Stimulated activated CD4-positive, alpha-beta T cell treated with anti-CD3 and anti-CD28 coated beads, Interleukin-4, amount 100 ng/mL, for 4 hours (primary cell): ENCODE measurements at places on chromosomes 3 and 15.

- DNase-seq = peak; percentile 20
These were observed 27.5 kb downstream of the NR1I2 start for GRCh38 chr3:119809249-119810017.

GRCh38 chr3:172159962-172160538 lies 120.7 kb downstream of the FNDC3B start:
- DNase-seq = no peak

DNA sequence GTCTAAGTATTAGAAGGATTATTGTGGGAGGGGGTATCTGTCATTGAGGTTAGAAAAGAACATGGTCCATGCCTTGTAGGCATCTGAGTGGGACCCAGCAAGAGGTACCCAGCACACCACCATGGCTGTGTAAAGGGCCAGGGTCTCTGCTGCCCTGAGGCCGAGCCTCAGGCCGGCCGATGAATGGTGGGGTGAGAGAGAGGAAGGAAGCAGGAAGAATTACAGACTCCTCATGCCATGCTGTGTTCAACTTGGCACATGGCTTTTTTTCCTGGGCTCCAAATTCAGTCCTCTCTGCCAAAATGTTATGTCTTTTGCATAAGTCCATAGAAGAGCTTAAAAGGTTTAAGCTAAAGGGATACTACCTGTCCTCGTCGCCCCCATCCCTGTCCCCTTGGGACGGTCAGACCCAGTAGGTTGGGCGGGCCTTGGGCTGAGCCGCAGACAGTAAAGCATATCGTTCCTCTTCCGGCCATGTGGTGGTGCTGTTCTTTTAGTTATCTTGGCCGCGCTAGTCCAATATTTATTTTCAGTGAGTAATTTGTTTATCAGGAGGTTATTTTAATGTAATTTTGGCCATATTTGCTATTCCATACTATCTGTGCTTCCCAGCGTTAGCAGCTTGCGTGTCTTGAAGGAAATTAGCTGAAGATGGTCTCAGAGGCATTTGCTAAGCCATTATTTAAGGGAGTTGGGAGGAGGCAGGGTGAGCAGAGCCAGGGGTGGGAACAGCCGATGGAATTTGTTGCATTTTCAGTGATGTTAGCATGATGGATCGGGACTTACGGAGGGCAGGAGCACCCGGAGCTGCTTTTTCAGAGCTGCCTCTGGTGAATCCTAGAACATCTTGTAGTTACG lies 152.4 kb downstream of the AGBL1 start:
- DNase-seq = no peak

GRCh38 chr3:193797566-193797965 lies 204.6 kb downstream of the OPA1 start:
- no peak for DNase-seq

DNA sequence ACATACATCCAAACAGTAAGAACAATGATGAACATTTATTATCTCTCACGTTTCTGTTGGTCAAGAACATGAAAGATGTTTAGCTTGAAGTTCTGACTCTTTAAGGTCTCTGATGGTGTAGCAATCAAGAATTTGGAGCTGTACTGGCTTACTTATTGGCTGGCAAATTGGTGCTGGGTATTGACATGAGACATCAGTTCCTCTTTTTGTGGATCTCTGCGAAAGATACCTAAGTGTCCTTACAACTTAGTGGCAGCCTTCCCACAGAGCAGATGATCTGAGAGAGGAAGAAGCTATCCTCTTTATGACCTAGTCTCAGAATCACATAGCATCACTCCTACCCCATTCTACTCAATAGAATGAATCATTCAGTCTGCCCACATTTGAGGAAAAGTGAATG lies 309.8 kb upstream of the DCBLD2 start:
- no peak for DNase-seq

DNA sequence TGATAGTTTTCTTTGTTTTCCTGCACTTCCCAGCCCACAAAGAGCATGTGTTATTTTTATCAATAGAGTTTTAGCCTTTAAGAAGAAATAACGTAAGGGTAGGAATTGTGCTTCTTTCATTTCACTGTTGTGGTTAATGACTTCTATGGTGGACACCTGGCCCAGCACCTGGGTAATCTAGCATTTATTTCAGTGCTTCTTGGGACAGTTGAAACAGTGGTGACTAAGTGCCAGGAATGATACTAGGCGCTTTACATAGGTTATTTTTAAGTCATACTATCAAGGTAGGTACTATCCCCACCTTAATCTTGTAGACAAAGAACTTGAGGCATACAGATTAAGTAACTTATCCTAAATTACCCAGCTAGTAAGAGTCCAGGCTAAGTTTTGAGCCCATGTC lies 243.8 kb downstream of the SOX2 start:
- DNase-seq = no peak

GRCh38 chr3:150639262-150639661 lies 36.1 kb downstream of the SELENOT start:
- DNase-seq = no peak

- no peak for DNase-seq
These were observed 150.8 kb upstream of the KCNMB2 start for GRCh38 chr3:178385280-178385952.

- DNase-seq = no peak
These were observed 105.7 kb downstream of the PPP2R3A start for GRCh38 chr3:136070953-136071949.

DNA sequence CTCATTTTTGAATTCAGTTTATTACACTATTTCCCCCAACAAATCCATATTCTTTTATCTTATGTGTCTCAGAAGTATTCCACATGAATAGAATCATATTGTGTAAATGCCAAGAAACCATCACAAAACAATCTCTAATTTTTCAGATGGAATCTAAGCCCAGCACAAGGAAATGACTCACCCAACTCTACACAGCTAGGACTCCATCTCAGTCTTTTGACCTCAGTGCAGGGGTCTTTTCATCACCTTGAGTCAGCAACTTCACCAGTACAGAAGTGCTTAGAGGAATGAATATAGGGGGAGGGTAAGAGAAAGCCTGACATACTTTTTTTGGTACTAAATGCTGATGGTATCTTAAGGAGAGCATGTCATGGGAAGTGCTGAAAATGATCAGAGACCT lies 169.3 kb upstream of the LRRN1 start:
- no peak for DNase-seq

DNA sequence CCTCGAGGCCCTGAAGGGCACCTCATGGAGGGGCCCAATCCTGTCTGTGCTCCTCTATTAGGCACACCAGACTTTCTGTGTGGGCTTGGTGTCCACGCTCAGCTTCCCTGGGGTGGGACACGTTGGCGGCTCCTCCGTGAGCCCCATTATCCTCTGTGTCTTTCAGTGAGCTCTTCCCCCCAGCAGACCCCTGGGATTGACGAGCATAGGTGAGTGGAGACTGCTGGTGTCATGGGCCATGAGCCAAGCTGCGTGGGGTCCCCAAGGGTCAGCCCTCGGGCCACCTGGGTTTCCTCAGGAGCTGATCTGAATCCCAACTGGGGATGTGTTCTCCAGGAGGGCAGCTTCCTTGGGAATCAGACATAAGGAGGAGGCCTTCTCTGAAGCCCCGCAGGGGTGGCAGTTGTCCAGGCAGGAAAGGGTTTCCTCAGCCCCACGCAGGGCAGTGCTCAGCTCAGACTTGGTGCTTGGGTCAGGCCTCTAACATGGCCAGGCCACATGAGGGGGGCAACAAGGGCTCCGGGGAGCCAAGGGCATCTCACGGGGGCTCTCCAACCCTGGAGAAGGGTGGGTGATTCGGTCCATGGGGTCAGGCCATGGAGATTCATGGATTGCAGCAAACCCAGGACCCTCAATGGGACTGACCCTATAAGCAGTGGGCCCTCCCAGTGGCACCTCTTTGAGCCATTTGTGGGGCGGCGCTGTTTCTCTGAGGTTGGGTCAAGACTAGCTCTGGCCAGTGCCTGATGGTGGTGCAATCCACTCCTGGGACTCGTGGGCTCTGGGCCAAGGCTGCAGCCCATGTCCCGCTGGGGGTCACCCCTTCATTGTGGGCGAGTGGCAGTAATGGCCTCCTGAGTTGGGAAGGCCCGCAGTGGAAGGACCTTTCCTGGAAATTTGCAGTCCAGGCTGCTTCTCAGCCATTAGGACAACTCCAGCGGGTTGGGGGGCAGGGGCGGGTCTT lies 222.5 kb downstream of the SNRPN start:
- peak; percentile 1 for DNase-seq

DNA sequence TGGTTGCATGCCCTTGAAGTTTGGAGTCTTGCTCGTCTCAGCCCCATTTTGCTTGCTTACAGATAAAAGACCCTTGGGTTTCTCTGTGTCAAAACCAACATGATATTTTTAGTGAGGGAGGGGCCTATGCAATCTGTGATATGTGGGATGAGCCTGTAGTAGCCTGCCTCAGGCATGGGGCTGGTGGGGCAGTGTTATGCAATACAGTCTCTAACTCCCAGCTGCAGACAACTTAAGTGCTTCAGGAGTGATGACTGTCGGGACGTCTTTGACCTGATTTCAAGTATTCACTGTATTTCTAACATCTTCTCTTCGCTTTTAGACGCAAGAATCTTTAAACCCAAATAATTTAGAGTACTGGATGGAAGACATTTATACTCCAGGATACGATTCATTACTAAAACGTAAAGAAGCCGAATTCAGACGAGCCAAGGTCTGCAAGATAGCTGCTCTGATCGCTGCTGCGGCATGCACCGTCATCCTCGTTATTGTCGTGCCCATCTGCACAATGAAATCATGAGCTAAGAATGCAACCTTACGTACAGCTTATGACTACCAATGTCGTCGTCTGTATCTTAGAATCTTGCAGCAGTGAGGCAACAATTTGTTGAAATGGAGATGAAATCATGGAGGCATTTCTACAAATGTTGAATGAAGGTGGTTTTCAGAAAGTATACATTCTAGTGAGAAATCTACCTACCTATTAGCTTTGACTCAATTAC lies 35.9 kb downstream of the MINAR1 start:
- no peak for DNase-seq

DNA sequence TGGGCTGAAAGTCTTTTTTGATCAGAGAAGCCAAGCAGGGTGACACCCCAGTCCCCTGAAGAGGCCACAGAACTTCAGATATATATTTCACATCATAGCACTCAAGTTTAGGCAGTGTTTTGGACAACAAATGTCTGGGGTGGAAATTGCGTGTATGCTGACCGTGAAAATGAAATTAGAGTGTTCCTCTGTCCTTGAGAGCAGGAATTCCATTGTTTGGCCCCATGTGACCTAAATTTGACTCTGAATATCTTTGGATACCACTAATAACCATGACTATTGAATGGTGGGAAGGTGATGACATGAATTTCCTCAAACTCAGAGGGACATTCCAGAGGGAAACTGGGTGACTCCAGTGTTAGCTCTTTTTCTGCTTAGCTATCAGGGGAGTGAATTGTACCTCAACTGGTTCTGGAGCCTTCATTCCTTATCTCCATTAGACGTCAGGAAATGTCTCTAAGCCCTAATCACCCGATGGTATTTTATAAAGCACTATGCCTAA lies 263.5 kb upstream of the RASGRP1 start:
- DNase-seq = no peak

GRCh38 chr15:39330061-39330460 lies 250.8 kb upstream of the THBS1 start:
- DNase-seq = no peak

GRCh38 chr3:133838916-133839800 lies 33.5 kb downstream of the SRPRB start:
- DNase-seq = no peak

DNA sequence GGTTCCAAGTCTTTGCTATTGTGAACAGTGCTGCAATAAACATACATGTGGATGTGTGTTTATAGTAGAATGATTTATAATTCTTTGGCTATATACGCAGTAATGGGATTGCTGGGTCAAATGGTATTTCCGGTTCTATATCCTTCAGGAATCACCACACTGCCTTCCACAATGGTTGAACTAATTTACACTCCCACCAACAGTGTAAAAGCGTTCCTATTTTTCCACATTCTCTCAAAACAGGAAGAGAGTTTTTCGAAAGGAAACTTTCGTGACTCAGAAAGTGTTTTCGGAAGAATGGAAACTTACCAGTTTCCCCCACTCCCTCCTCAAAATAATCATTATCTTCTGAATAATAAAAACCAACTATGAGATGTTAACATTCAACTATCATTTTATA lies 205.8 kb downstream of the ALCAM start:
- no peak for DNase-seq

- no peak for DNase-seq
These were observed 20.8 kb downstream of the FAM3D start for GRCh38 chr3:58645726-58646125.

DNA sequence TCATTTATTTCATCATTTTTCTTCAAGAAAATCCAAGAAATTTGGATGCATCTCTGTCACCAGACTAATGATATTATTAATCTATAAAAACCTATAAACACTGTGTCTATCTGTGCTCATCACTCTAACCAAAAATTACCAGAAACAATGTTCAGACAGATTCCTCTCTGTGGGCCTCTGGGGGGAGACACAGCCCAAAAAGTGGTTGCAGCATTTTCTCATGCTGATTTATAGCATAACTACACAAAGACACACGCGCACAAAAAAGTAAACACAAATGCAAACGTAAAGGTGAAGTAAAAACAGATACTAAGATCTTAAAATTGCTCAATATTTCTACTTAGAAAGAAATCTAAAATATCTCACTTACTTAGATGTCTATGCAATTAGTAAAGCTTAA lies 976.0 kb downstream of the GBE1 start:
- DNase-seq = no peak

DNA sequence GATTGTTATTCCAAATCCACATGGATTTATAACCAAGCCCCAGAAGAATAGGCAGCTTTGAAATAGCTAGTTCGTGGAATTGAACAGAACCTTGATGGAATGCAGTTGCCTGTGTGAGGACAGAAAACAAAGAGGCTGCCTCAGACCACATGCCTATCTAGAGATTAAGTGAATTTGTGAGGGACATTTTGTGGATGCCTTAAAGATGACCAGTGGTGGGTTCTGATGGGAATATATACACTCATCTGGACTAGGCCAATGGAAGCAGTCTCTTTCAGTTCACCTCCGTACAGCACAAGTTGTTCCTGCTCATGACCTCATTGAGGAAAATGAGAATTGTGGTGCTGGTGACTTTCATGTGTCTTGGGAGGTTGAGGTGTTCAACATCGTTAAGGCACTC lies 63.2 kb upstream of the PYDC2 start:
- DNase-seq = no peak

GRCh38 chr3:66588340-66588847 lies 87.6 kb upstream of the LRIG1 start:
- no peak for DNase-seq
